ENCODE measurements at places on chromosomes 11 and 22.

GRCh38 chr11:79168530-79169110 is 272.2 kb downstream of the TENM4 start:
- no peak for DNase-seq

DNA sequence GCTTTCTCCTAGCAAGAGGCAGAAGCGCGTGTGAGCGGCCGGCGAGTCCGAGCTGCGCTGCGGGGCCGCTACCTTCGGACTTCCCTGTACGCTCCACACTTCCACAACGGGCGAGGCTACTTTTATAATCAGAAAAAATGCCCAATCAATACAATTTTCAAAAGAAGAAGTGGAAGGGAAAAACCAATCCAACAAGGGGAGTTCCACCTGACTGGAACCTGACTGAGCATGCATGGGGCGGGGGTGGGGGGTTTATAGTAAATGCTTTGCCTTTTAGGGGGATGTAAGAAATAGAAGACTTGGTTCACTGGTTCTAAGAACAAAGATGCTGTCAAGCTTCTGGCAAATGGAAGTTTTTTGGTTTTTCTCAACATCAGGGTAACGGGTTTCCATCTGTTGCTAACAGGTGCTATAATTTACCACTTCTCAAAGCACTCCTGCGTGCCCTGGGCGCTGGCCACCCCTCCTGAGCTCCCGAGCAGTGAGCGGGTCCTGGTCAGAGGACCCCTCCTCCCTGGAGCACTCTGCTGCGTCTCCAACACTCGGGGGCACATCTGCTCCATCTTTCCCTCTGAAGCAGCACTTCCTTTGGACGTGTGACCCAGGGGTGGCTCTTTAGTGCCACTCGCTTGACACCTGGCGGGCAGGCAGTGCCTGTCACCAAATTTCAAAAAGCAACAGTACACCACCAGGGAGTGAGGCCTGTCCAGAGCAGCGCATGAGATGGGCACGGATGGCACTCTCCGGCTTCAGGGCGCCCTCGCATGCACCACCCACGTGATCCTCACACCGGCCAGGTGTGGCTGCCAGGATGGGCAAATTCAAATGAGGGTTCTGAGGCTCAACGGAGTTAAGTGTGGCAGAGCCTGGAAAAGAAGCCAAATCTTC is 21.6 kb upstream of the BID start:
- no peak for DNase-seq

DNA sequence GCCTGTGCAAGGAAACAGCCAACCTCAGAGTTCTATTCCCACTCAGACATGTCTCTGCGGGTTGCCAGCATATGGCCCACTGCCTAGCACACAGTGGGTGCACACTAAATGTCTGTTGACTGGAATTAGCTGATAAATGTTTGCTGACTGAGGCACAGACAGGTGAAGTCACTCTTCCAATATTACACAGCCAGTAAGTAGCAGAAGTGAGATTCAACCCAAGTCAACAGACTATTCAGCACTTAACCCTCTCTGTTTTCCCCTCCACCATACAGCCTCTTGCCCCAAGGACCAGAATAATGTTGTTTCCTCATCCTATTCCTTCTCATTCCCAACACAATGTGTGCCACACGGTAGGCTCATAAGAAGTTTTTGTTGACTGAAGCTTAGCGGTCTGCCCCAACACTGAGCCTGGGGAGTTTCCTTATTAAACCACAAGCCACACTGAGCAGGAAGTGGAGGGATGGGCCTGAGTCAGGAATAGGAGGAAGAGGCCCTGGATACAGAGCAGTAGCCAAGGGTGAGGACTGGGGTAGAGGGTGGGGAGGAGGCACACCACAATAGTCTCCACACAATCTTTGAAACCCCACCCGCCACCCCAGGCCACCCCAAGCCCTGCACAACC is 15.7 kb upstream of the IL10RA start:
- DNase-seq = no peak

- DNase-seq = no peak
Measured at GRCh38 chr11:130400781-130401483, 27.5 kb downstream of the ADAMTS8 start.
